G401 (cell line): ENCODE measurements at places on chromosomes 5 and 9. TPM values are rescaled to one million over a fixed set of nuclear protein-coding genes. Genes with fewer than 3 reads are reported as not detected.

Gene NIPAL4
- 0.18 and 0.58 TPM in 2 replicates for total RNA-seq

Gene OR5C1
- not detected in 2 replicates for total RNA-seq

Gene IL3
- total RNA-seq: not detected in 2 replicates

Gene PCDHA6
- total RNA-seq: not detected in 2 replicates

Gene PDE8B
- 0.68 and 5.6 TPM in 2 replicates for total RNA-seq

Gene RASEF
- not detected in 2 replicates for total RNA-seq

Gene TUSC1
- 0.31 and 0.92 TPM in 2 replicates for total RNA-seq

Gene LHX3
- total RNA-seq: not detected in 2 replicates

Gene SV2C
- total RNA-seq: 0.43 and 0.85 TPM in 2 replicates

Gene LCN12
- total RNA-seq: not detected in 2 replicates

Gene PDZD2
- 4.6 and 9.3 TPM in 2 replicates for total RNA-seq

Gene FRMD3
- 0.06 TPM in 1 of 2 replicates, not detected in the other for total RNA-seq

Gene TIMD4
- not detected in 2 replicates for total RNA-seq

Gene TPD52L3
- total RNA-seq: not detected in 2 replicates

Gene CER1
- not detected in 2 replicates for total RNA-seq

Gene LCN2
- 13.5 TPM in 1 of 2 replicates, not detected in the other for total RNA-seq

Gene GRXCR2
- not detected in 2 replicates for total RNA-seq

Gene NSMF
- total RNA-seq: 76.9 and 96.6 TPM in 2 replicates

Gene PCDHB13
- not detected in 2 replicates for total RNA-seq

Gene SPINK6
- not detected in 2 replicates for total RNA-seq

Gene POC5
- 22.4 and 47.3 TPM in 2 replicates for total RNA-seq

Gene C9orf50
- not detected in 2 replicates for total RNA-seq

Gene ARAP3
- total RNA-seq: not detected in 2 replicates

Gene TSSK1B
- not detected in 2 replicates for total RNA-seq

Gene ADAMTS13
- 1.4 and 2.3 TPM in 2 replicates for total RNA-seq

Gene CLTB
- 163 and 179 TPM in 2 replicates for total RNA-seq

Gene OMD
- not detected in 2 replicates for total RNA-seq

Gene EPB41L4B
- total RNA-seq: 3.2 and 6.5 TPM in 2 replicates

Gene RGS14
- total RNA-seq: 72.9 and 91.8 TPM in 2 replicates

Gene PRLR
- not detected in 2 replicates for total RNA-seq

Gene PCDHGA8
- total RNA-seq: not detected in 2 replicates

Gene PCAT7
- 11.6 and 19.3 TPM in 2 replicates for total RNA-seq

Gene NOTCH1
- total RNA-seq: 10.9 and 13.8 TPM in 2 replicates

Gene ANKRD20A1
- 0.41 TPM in 1 of 2 replicates, not detected in the other for total RNA-seq

Gene CTXN3
- total RNA-seq: not detected in 2 replicates

Gene AHRR
- 0.24 and 2.5 TPM in 2 replicates for total RNA-seq

Gene JAK2
- 3.9 and 4.9 TPM in 2 replicates for total RNA-seq

Gene IL5
- not detected in 2 replicates for total RNA-seq

Gene EIF4E1B
- total RNA-seq: not detected in 2 replicates

Gene LYRM7
- 2.8 and 5.2 TPM in 2 replicates for total RNA-seq

Gene ARSK
- total RNA-seq: 4.5 and 11.0 TPM in 2 replicates

Gene MYMK
- total RNA-seq: 0.64 TPM in 1 of 2 replicates, not detected in the other

Gene DDX41
- 96.6 and 166 TPM in 2 replicates for total RNA-seq
